ENCODE measurements at places on chromosomes 3 and 15.
A peak's percentile ranks its signal among the peaks of the same experiment; 100 is the strongest.

GRCh38 chr15:98649472-98650416, 1.4 kb downstream of the IGF1R start:
- DNase-seq, result no peak

DNA sequence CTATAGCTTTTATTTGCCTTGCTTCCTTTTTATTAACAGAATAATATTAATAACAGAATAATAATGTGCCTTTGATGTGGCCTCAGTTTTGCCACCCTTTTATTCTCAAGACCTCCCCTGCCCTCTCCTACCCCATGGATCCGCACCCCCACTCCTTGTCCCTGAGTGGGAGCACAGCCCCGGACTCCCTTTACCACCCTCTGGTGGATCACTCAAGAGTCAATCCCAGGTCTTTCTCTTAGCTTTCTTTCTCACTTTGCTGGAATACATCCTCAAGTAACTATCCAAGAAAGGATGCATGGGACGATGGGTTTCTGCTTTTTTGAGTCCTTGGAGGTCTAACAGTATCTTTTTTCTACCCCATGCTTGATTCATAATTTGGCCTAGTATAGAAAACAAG, 63.4 kb downstream of the KLF13 start:
- DNase-seq, result no peak

GRCh38 chr3:169812332-169813235, at the start of the genes LRRC34 and LRRIQ4:
Gene LRRC34 (minus strand): TSS chr3:169812904. CDS start chr3:169812548, 356 bp downstream.
Gene LRRIQ4 (plus strand): TSS chr3:169812870. CDS start chr3:169821922, 9,052 bp downstream.
- DNase-seq, result peak; percentile 19

DNA sequence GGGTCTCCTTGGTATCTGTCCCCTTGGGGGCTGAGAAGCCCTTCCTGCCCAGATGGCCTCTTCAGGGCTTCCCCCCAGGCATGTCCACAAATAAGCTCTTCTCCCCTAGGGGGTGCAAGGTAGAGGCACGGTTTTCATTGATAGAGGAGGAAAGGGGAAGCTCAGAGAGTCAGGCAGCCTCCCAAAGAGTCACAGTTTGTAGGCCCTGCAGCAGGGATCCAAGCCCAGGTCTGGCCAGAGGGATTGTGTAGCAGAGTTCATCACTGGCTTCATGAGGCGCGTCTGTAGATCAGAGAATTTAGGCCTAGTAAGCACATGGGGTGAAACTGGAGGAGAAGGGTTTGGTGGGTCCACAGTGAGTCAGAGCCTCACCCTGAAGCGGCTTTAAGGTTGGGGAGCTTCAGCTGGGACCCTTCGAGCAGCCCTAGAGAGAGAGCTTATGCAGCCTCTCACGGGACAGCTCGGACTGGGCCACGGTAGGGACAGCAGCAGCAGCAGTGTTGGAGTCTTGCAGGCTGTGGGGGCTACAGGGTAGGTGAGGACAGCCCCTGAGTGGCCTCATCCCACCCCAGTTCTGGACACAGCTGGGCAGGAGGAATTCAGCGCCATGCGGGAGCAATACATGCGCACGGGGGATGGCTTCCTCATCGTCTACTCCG, 37.5 kb upstream of the ESYT3 start:
- no peak for DNase-seq

DNA sequence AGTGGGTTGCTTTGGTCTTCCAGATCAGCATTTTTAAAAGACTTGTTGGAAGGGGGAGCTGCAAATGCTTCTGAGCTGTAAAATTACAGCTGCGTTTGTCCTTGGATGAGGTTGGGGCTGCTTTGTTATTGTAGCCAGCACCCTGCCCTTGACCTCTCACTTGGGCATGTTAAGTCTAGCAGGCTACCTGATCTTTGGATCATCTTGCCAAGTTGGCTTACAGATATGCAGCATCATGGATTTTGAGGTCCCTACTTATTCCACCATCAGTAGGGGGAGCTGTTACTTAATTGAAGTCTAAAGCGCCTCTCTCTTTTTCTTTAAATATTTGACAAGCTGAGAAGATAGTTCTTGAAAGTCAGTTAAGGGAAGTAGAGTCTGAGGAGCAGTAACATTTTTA, 793.0 kb downstream of the MCTP2 start:
- peak; percentile 5 for DNase-seq
